HCT116 (cell line): ENCODE measurements at places on chromosomes 4 and X. TPM values are rescaled to one million over a fixed set of nuclear protein-coding genes. Genes with fewer than 3 reads are reported as not detected.

The AADAT gene
- total RNA-seq: 15.4 TPM

GRCh38 chr4:73156394-73156793, 86.9 kb upstream of the COX18 start:
- no peak for DNase-seq

DNA sequence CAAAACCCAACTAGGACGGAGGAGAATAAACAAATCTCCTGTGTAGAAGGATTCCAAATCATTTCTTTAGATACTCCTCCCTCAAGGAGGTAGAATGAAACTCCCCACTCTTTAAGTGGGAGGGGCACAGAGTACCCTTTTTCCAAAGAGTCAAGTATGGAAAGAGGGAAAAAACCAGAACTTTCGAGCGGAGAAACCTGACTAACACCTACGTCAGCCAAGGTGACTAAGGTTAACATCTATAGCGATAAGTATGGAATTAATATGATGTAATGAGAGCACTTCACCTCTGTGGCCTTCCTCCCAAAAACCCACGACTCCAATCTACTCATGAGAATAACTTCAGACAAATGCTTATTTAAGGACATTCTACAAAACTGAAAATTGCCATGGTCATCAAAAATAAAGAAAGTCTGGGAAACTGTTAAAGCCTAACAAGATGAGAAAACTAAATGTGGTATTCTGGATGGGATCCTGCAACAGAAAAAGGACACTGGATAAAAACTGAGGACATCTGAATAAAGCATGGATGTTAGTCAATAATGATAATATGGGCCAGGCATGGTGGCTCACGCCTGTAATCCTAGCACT, 157.0 kb upstream of the MAP3K15 start:
- DNase-seq: no peak

- no peak for DNase-seq
Observed at GRCh38 chrX:20393944-20394343, 127.2 kb upstream of the RPS6KA3 start.

The PABPC1L2B gene
- total RNA-seq: not detected

The CFAP299 gene
- total RNA-seq: not detected
